Fibroblast of lung (primary cell): ENCODE measurements at places on chromosomes 1 and 21. TPM values are rescaled to one million over a fixed set of nuclear protein-coding genes. Genes with fewer than 3 reads are reported as not detected.

- peak; percentile 78 for DNase-seq
Observed at GRCh38 chr1:115679141-115679611, 37.4 kb downstream of the VANGL1 start.

GRCh38 chr1:26900815-26901511 is 696 bp upstream of the GPATCH3 start:
- no peak for DNase-seq

GRCh38 chr1:91611483-91611917 is 110.8 kb downstream of the CDC7 start:
- no peak for DNase-seq

- DNase-seq = no peak
Observed at GRCh38 chr21:44994695-44995342, 55.0 kb downstream of the SLX9 start.

DNA sequence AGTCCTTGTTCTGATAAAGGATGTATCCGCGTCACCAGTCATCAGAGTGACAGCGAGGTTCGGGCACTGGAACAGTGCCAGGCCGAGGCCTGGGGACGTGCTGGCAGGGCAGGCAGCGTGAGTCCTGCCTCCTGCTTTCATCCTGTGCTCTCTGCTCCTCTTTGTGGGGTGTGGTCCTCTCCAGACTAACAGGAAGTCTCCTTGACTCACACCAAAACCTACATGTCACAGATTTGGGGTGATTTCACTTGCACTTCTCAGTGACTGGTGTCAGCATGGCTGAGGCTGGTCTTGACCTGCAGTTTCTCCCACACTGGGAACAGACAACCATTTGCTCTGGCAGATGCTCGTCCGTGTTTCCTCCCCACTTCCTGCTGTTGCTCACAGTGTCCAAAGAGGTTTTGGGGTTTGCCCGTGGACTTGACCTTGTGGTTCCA is 8.8 kb upstream of the NLRP3 start:
- no peak for DNase-seq

GRCh38 chr1:34370748-34371147 is 194.0 kb downstream of the C1orf94 start:
- DNase-seq = no peak

The OR2T2 gene
- not detected in 2 replicates for total RNA-seq

The PHACTR4 gene
- total RNA-seq = 4.4 and 6.9 TPM in 2 replicates
